ENCODE measurements at places on chromosomes 2 and 18. TPM values are rescaled to one million over a fixed set of nuclear protein-coding genes. Genes with fewer than 3 reads are reported as not detected.
A peak's percentile ranks its signal among the peaks of the same experiment; 100 is the strongest.

DNA sequence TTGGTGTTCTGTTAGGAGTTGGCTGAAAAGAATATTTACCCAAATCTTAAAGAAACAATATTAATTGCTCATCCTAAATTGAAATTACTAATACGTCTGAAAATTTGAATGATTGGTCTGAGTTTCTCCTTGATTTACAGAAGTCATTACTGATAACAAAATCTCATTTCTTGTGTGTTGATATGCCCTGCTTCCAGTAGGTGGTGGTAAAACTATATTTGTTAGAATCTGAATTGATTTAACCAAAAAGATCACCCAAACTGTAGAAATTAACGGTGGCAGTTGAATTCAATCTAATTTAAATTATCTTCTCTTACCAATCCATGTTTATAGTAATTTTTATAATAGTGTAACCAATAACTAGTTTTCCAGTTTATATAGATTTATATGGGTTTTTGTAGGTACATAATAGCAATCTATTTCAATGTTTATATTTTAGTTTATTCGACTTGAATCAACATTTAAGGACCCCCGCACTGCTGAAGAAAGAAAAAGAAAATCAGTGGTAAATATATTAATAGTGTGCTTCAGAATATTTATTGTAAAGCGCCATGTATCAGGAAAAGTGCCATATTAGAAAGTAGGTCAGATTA lies 38.3 kb downstream of the PAPOLG start:
- no peak for DNase-seq
- no peak overlapping the region for H3K27ac ChIP-seq
- H3K4me1 ChIP-seq, result no peaks in the 10 kb centered on the region
- peaks cover 33% of the 10 kb centered on the region for H3K36me3 ChIP-seq
- no peak overlapping the region for H3K4me3 ChIP-seq

GRCh38 chr2:98795891-98796676 lies 65.2 kb upstream of the MGAT4A start:
- no peak for DNase-seq
- no peaks in the 10 kb centered on the region for H3K4me1 ChIP-seq
- H3K36me3 ChIP-seq, result no peaks in the 10 kb centered on the region
- no peak overlapping the region for H3K4me3 ChIP-seq
- no peak overlapping the region for H3K27ac ChIP-seq
- H3K27me3 ChIP-seq, result peaks cover 12% of the 10 kb centered on the region

GRCh38 chr2:106658616-106659015 lies 171.5 kb downstream of the CD8B2 start:
- H3K4me3 ChIP-seq, result no peak overlapping the region
- H3K27ac ChIP-seq, result no peak overlapping the region
- DNase-seq, result no peak
- H3K27me3 ChIP-seq, result no peaks in the 10 kb centered on the region
- no peaks in the 10 kb centered on the region for H3K36me3 ChIP-seq

GRCh38 chr18:8139891-8140406 lies 469.3 kb upstream of the RAB12 start:
- H3K36me3 ChIP-seq, result no peaks in the 10 kb centered on the region
- no peak overlapping the region for H3K4me3 ChIP-seq
- no peak overlapping the region for H3K27ac ChIP-seq
- no peaks in the 10 kb centered on the region for H3K27me3 ChIP-seq

DNA sequence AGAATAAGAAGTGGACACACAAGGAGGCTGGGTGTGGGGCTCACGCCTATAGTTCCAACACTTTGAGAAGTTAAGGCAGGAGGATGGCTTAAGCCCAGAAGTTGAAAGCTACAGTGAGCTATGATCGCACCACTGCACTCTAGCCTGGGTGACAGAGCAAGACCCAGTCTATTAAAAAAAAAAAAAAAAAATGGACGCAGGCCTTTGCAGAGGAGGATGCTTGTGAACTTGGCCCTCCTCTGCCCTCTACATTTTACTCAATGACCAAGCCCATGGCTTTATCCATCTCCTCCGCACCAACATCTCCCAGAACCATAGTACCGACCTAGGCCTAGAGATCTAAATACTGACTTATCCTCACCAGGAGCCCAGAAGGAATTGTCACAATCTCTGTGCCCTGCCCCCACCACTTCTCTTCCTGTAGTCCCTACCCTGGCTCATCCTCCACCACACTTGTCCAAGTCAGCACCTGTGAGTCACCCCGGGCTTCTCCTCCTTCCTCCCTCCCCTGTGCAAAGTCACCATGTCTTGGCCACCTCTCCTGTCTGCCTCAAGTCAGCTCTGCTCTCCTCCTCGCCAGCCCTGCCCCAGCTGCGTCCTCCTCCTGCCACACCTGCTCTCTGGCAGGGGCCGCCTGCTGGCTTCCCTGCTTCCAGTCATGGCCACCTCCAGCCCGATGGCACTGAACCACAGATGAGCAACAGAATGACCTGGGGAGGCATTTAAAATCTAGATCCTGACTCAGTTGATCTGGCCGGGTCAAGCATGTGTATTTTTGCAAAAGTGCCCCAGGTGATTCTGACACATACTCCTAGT lies 35.8 kb upstream of the ASPRV1 start:
- H3K4me1 ChIP-seq, result peaks cover 5% of the 10 kb centered on the region
- no peak overlapping the region for H3K27ac ChIP-seq
- H3K4me3 ChIP-seq, result no peak overlapping the region
- no peaks in the 10 kb centered on the region for H3K36me3 ChIP-seq
- DNase-seq, result peak; percentile 31
- no peaks in the 10 kb centered on the region for H3K27me3 ChIP-seq

- no peak overlapping the region for H3K4me3 ChIP-seq
- no peak for DNase-seq
- H3K36me3 ChIP-seq, result peaks cover 13% of the 10 kb centered on the region
These were observed 130.8 kb downstream of the ZNF236 start for GRCh38 chr18:76953156-76953555.

DNA sequence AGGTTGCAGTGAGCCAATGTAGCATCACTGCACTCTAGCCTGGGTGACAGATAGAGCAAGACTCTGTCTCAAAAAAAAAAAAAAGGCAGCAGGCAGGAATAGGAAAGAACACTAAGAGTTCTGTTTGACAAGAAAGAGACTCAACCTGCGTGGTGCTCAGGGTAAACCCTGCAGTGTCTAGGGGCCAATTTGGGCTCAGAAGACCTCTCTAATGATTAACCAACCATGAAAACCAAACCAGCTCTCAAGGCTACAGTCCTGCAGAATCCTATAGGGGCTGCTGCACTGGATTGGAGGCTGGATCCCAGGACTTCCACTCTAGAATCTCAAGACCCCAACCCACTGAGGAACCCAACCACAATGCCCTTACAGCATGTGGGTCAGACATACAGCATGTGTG lies 2.4 kb downstream of the TRABD2A start:
- no peak overlapping the region for H3K27ac ChIP-seq
- DNase-seq, result no peak
- H3K27me3 ChIP-seq, result peaks cover 30% of the 10 kb centered on the region
- no peaks in the 10 kb centered on the region for H3K36me3 ChIP-seq

TMEM37 gene
- total RNA-seq, result 3.3 TPM

KANSL1L gene
- total RNA-seq, result 7.5 TPM

SYT4 gene
- total RNA-seq, result not detected

ZNF804A gene
- 0.32 TPM for total RNA-seq

MCEE gene
- 13.1 TPM for total RNA-seq

Data from astrocyte (in vitro differentiated cells and primary cell).